Cerebellum (tissue), 4 donors: ENCODE measurements at places on chromosomes 12 and 14. TPM values are rescaled to one million over a fixed set of nuclear protein-coding genes. Genes with fewer than 3 reads are reported as not detected.

- DNase-seq, result no peak
Measured at GRCh38 chr12:55820679-55821078, 2.8 kb downstream of the ORMDL2 start.

DNA sequence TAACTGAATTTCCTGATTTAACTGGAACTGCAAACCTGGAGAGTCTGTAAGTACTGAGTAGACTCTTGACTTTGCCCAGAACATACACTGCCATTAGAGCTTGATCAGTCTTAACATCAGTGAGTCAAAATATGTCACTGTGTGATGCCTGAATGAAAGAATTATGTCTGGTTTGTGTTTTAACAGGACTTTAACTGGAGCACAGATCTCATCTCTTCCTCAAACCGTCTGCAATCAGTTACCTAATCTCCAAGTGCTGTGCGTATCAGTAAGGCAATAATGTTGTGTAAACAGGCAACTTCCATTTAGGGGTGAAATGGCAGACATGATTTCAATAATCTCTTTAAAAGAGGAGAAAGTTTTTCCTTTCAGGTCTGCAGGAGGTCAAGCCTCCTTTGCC is 97.0 kb downstream of the ZFC3H1 start:
- DNase-seq, result no peak

- no peak for DNase-seq
Measured at GRCh38 chr12:14187002-14187401, 178.5 kb upstream of the ATF7IP start.

GRCh38 chr12:67980391-67980790 is 8.9 kb upstream of the IFNG-AS1 start:
- DNase-seq, result no peak

GRCh38 chr14:100582496-100583165 is 4.6 kb downstream of the BEGAIN start:
- DNase-seq, result no peak

Gene SLC6A15
- 63.4 TPM for total RNA-seq

Gene LRRC10
- total RNA-seq, result not detected

Gene KRT79
- not detected for total RNA-seq

Gene LRP1
- 109 TPM for total RNA-seq

Gene ABHD12B
- total RNA-seq, result 0.18 TPM
